ENCODE measurements at places on chromosomes 3 and 15. TPM values are rescaled to one million over a fixed set of nuclear protein-coding genes. Genes with fewer than 3 reads are reported as not detected.

Gene CCDC32
- 19.7 TPM for total RNA-seq

Gene GRK7
- not detected for total RNA-seq

Gene CYP1A1
- 39.8 TPM for total RNA-seq

Gene IL16
- 2.7 TPM for total RNA-seq

Gene CCR3
- total RNA-seq: not detected

Gene FRMD5
- 1.5 TPM for total RNA-seq

Gene XXYLT1
- total RNA-seq: 19.0 TPM

DNA sequence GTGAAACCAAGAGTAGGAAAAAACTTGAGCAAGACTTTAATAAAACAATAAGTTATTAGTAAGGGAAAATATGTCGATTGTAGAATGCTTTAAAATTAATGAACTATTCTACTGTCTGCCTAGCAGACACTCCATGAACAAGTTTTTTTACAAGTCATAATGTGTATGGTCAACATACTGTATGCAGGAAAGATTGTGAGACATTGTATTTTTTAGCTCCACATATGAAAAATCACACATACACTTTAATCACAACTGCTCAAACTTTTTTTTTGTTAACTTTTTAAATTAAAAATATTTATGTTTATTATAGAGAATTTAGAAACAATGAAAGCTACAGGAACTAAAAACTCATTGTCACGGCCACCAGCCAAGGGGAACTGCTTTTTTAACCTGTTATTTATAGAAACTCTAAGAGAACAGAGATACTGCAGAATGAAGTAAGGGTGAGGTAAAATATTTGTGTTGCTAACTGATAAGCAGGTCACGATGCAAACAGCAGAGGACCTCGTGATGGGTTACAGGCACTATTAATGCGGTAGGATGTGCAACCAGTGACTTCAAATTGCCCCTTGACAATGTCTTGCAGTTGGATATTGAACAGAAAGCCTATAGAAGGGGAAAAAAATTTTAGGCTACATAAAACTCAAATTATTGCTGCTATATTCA, 53.0 kb downstream of the THSD4 start:
- no peak for DNase-seq

GRCh38 chr3:195263925-195264600, 6.9 kb downstream of the XXYLT1 start:
- no peak for DNase-seq

- no peak for DNase-seq
These were observed 10.4 kb upstream of the PLAAT1 start for GRCh38 chr3:193230610-193231009.

GRCh38 chr3:178969004-178969700, 102.5 kb downstream of the ZMAT3 start:
- DNase-seq: no peak

- DNase-seq: no peak
These were observed 59.8 kb upstream of the PRTG start for GRCh38 chr15:55802600-55803376.

DNA sequence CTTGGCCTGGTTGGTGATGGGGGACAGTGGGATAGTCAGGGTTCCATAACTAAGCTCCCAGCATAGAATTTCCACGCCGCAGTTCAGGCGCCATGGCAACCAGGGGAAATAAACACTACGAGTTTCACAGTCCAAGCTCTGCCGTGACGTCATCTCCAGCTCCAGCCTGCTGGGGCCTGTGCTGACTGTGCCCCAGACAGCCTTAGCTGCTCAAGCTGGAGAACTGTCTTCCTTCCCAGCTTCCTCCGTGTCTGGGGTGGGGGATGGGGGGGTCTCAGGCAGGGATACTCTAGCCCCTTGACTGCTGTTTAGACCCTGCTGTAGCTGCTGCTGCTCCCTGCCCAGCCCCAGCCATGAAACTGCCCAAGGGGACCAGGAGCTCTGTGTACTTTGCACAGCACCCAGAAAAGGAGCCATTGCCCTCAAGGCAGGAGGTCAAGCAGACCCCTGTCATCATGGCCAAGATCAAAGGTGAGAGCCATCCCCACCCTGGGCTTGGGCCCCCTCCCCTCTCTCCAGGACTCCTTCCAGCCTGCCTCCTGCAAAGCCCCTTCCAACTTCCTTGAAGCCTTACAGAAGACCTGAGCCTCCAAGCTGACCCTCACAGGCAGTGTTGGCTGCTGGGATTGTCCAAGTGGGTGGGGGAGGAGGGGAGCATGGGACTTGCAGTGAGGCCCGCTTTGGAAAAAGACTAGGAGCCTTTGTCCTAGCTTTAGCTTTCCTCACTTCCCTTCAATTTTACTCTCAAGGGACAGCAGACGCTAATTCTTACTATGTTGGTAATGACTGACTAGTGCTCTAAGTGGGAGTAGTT, 11.4 kb upstream of the CSPG4 start:
- peak; percentile 94 for DNase-seq

DNA sequence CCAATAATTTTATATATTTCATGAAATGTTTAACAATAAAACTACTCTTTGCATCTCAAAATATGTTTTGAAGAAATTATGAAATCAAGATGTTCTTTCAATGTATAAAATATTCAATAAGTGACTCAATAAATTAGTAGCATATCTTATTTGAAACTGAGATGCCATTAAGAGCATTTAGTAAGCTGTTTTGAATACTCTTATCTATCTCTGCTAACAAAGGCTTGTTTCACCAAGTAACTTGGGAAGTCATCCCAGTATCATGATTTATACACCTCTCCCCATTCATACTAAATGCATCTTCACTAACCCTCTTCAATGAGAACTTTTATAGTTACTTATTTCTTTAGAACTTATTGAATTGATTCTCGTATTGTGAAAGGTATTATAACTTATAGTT, 43.1 kb downstream of the TNIK start:
- no peak for DNase-seq

GRCh38 chr3:42410370-42411131, at the start of gene LYZL4:
Gene LYZL4 (minus strand): TSS chr3:42410610. CDS start chr3:42407251, 3,359 bp downstream.
- no peak for DNase-seq

GRCh38 chr3:194279101-194279500, 72.0 kb downstream of the CPN2 start:
- DNase-seq: no peak

GRCh38 chr3:194572143-194572789, 61.0 kb downstream of the TMEM44 start:
- DNase-seq: peak; percentile 83

- DNase-seq: no peak
These were observed 36.3 kb downstream of the TRIP4 start for GRCh38 chr15:64423970-64424369.

DNA sequence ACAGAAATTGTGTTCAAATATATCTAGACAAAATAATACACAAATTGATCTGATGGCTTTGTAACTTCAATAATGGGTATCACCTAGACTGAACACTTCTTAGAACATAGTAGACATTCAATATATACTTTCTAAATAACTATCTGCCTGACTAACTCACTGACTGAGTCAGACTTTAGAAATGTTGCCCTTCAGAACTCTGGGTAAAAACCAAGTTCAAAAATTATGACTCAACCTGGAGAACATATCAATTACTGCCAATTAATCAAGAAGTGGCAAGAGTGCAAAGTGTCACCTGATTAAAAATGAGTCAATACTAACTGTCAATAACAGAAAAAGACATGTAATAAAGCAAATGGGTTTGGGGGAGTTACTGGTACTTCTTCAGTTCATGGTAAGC, 144.6 kb upstream of the TMCO5A start:
- no peak for DNase-seq

GRCh38 chr3:185081521-185081920, 71.3 kb downstream of the C3orf70 start:
- DNase-seq: no peak

DNA sequence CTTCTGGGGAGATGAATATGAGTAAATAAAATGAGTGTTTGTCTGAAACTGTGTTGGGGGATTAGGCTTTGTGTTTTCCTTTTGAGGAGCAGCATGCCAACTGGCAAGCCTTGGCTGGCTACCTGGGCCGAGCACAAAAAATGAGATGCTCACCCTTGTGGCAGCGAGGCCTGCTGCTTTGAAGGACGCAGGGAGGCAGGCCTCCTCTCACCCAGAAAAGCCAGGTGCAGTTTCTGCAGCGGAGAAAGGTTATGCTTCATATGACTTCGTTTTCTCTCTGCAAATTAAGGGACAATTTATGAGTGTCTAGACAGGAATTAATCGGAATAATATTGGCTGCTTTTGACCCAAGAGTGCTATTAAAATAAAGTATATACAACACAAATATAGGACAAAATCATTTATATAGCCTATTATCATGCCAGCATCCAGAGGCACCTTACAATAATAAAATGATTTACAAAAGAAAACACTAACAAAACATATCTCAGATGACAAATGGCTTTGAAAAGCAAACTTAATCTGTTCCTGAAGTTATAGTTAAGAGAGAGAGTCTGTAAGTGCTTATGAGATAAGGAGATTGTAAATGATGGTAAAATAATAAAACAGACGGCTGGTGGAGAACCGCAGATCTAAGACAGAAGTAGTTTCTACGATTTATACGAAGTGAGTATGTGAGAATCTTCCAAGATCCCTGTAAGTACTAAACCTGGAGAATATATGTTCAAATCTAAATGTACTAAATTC, 682.8 kb upstream of the NR2F2 start:
- DNase-seq: no peak

DNA sequence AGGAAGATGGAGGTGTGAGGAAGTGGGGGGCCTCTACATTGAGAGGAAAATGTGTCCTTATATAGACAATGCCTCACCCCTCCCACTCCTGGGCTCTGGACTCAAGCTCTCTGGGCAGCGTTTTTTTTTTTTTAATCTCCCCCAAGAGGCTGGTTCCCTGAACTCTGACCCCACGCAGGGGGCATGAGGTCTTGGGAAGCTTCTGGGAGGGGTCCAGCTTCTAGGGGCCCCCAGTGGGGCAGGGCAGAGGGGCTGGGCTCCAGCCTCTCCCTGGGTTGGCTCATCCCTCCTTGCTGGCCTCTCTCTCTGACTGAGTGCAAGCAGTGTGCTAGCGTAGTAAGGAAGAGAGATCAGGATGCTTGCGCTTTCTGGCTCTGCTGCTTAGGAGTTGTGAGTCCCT, 101.4 kb upstream of the HACD2 start:
- no peak for DNase-seq

DNA sequence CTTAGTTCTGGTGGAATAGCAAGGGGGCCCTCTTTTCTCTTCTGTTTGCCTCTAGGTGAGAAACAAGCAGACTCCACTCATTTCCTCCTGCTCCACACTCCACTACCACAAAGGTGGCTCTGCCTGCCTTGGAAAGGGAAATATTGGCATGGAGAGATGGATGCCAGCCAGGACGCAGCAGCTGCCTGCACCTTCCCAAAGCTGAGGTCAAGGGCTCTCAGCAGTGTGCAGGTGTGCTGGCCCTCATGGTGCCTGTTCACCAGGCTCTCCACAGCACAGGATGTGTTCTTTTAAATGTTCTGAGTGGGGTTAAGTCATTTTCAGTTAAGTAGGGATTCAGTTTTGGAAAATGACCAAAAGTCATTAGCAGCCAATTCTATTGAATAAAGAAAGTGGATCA, 211.2 kb upstream of the STRIT1 start:
- DNase-seq: no peak

- no peak for DNase-seq
These were observed 17.4 kb upstream of the ASB14 start for GRCh38 chr3:57309769-57310360.

- DNase-seq: no peak
These were observed 29.6 kb downstream of the LRRFIP2 start for GRCh38 chr3:37144806-37145205.

DNA sequence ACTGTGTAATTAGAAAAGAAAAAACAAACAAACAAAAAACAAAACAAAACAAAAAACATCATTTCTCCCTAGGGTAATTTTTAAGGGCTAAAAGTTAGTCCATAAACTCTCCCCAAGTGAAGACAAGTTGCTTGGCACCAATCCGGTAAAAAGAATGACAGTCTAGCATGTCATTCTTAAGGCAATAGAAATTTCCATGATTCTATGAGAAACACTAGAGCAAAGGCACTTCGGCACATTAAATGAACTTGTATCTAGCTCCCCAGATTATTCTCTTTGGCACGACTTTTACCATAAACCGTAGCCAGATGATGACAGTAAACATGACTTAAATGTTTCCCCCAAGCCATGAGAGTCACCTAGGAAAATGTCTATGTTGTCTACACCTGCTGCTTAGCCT, 10.1 kb downstream of the COL8A1 start:
- no peak for DNase-seq
